NCI-H187 treated with DMSO at 0.1 percent for 48 hours (cell line): ENCODE measurements at places on chromosomes 16 and 17.

- no peak for DNase-seq
These were observed 896 bp upstream of the MYLK3 start for GRCh38 chr16:46748775-46749705.

DNA sequence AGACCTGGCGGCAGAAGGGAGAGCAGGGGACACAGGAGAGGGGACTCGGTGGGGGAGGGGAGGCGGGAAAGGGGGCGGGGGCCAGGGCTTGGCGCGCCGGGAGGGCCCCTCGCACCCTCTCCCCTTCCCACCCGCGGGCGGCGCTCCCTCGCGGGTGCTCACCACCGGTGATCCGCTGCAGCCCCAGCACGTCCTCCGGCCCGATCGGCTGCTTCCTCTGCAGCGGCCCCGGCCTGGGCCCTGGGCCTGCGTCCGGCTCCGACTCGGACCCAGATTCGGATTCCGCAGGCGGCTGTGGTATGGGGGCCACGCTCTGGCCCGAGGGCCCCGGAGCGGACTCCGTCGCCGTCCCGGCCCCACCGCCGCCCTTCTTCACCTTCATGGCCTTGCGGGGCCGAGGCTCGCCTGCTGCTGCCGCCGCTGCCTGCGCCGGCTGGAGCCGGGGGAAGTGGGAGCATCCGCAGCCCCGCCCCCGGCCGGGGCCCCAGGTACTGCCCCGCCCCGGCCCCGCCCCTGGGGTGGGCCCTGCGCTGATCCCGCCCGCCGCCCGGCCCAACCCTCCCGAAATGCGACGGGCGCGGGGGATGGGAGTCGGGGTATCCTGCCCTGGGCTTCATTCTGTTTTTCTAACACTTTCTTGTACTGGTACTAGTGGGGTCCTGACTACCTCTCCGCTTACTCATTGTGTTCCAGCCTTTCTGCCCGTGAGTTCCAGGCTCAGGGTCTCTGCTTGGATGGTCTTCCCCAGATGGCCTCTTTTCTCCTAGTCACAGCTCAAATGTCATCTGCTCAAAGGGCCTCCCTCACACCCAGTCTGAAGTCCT is at the start of gene UNC119:
UNC119 (minus strand) TSS at position 449 of the 824 bp plus-strand sequence; CDS start at position 382, 67 bp downstream.
- no peak for DNase-seq

- DNase-seq, result no peak
These were observed 3.0 kb downstream of the NUDT16L1 start for GRCh38 chr16:4696172-4696904.

GRCh38 chr17:28227316-28228108 is 91.5 kb upstream of the TMEM97 start:
- DNase-seq, result peak; percentile 43

- DNase-seq, result no peak
These were observed 47.5 kb upstream of the ZCCHC14 start for GRCh38 chr16:87540072-87540896.

- no peak for DNase-seq
These were observed 12.9 kb downstream of the TRPV2 start for GRCh38 chr17:16428098-16428882.

- no peak for DNase-seq
These were observed 112.8 kb downstream of the ZNF778 start for GRCh38 chr16:89330177-89330856.

DNA sequence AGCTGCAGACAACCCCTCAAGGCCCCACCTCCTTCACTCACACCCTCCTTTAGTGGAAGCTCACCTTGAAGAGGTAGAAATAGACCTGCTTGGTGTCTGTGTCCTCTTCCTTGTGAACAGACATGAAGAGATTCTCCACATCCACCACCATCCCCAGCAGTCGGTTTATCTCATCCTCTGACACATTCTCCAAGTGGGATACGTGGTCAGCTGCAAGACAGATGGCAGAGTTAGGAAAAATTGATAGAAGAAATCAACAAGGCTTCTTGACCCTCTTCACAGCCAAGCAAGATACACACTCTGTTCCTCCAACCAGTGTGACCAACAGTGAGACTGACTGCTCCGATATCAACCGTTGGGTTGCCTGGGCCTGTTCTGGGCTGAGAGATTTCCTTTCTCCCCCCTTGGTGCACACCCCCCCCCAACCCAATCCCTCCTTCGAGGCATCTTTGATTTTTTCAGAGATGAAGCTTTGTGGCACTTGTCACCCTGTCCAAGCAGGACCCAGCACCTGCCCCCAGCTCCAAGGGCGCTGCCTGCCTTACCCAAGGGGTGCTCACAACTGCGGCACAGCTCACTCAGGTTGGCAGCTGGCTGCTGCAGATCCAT is 902 bp downstream of the KAT2A start:
- DNase-seq, result no peak

GRCh38 chr16:53849585-53849984 is 145.6 kb downstream of the FTO start:
- DNase-seq, result no peak

GRCh38 chr17:68310152-68310551 is 18.9 kb downstream of the ARSG start:
- DNase-seq, result no peak

- DNase-seq, result peak; percentile 55
These were observed 165.1 kb upstream of the CDC42EP4 start for GRCh38 chr17:73476890-73477350.

- no peak for DNase-seq
These were observed 233.5 kb upstream of the RPL38 start for GRCh38 chr17:73969956-73970355.

- no peak for DNase-seq
These were observed 14.8 kb upstream of the C17orf113 start for GRCh38 chr17:42065201-42065600.

DNA sequence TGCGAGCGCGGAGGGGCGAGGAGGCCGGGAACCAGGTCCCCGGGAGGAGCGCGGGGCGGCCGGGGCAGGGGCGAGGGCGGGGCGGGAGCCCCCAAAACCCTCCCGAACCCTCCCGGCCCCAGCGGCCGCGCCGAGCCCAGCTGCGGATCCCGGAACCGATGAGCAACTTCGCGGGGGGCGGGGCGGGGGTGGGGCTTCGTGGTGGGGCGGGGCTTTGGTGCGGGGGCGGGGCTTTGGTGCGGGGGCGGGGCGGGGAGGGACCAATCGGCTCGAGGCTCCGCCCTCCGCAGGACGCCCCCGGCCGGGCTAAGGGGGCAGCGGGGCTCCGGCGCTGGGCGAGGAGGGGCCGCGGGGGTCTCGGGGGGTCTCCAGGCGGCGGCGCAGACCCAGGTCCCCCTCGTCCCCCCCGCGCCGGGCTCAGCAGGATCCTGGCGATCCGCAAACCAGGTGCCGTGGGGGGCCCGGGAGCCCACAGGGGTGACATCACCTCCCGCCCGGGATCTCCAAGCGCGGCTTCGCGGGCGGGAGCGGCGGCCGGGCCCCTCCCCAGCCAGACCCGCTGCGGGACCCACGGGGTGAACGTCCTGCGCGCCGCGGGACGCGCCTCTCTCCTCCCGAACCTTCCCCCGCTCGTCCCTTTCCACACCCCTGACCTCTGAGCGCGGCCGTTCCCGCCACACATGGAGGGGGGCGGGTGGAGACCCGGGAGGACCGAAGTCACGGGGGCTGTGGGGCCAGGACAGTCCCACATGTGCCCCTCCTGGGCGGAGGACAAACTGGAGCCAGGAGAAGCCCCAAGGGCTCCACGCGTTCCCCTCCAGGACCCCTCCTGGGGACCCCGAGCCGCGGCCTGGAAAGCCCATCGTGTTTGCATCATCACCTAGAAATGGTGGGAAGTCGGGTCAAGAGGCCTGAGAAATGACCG is at the start of gene ABR:
ABR (minus strand) TSS at position 164 of the 925 bp plus-strand sequence. CDS start 254 bp downstream, outside the sequence.
- no peak for DNase-seq

DNA sequence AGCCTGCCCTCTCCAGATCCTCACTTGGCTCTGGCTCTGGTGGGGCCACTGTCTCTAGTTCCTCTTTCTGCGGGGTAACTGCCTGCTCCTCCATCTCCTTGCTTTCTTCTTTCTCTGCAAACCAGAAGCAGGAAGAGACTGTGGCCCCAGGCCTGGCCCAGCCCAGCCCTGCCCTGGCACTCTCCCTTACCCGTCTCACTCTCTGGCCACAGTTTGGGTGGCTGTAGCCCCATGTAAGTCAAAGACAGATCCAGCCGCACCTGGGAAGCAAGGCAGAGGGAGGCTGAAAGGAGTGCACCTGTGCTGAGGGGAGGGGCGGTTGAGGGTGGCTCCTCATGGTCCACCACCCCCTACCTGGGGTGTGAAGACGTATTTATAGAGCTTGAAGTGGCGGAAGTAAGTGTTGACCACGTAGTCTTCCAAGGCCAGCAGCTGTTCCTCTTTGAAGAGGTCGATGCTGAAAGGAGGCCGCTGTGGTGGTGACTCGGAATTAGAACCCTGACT is 2.8 kb downstream of the CFAP119 start:
- no peak for DNase-seq

DNA sequence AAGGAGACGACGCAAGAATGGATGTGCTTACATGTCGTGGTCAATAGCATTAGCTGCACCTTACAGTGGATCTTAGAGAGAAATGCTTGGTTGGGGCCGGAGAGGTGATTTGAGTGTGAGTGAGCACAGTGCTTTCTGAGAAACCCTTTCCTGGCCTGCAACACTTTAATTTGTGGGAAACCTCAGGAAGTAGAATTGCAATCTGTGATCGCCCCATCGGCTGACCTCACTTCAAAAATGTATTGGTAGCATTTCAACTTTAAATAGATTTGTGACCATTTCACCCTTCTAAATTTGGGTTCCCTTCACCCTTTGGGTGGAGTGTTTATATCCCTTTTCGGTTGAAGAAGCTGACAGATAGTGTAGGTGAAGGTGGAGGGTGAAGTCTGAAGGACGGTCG is 13.2 kb downstream of the PRKCB start:
- DNase-seq, result no peak

GRCh38 chr16:1590366-1590765 is 21.5 kb downstream of the IFT140 start:
- no peak for DNase-seq

- DNase-seq, result no peak
These were observed 3.6 kb upstream of the LITAFD start for GRCh38 chr16:8878523-8878911.

DNA sequence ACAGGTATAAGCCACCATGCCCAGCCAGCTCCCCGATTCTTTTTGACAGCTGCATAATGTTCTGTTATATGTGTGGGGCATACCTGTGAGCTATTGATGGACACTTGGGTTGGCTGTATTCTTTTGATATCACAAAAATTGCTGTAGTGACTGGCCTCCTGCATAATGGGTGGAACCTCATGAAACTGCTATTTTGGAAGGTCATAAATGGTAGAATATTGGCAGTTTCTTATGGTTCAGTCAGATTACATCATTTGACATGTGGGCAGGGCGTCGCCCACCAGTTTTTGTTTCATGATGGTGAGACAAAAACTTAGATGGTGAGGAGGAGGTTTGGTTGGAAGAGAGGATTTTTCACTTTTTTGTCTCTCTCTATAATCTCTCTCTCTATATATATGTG is 26.7 kb upstream of the POLR3E start:
- no peak for DNase-seq

DNA sequence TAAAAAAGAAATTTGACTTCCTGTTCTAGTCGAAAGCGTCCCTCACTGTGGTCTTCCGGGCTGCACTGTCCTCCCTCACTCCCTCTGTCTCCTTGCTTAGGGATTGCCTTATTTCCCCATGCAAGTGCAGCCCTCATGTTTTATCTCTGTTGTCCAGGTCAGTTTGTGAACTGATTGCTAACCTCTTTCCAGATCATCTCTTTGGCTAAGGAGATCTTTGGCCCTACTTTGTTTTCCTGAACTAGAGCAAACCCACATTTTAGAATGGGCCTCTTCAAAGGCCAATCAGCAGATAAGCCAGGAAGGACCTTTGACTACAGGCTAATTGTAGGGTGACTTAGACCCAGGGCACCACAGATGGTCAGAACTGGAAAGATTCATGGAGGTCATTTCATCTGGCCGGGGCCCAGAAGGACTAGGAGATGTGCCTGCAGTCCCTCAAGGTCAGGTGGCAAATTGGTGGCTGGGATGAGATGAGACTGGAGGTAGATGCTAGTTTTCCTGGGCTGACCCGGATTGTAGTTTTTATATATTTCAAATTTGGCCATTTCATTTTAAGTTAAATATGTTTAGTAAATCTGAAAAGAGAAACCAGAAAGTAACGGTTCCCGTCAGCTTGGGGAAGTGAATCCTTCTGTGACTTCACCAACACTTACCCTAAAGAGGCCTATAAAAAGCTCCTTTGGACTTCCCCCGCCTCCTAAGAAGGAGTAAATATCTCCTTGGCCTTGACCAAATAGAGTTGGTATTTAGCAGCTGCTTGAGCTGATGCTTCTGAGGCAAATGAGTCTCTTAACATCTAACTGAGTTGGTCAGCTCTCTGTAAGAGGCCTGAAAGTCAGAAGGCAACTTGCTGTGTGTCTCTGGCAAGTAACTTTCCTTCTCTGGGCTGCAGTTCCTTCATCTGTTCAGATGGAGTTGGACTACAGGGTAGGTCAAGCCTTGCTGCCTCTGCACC is 6.2 kb upstream of the SLC25A19 start:
- no peak for DNase-seq

DNA sequence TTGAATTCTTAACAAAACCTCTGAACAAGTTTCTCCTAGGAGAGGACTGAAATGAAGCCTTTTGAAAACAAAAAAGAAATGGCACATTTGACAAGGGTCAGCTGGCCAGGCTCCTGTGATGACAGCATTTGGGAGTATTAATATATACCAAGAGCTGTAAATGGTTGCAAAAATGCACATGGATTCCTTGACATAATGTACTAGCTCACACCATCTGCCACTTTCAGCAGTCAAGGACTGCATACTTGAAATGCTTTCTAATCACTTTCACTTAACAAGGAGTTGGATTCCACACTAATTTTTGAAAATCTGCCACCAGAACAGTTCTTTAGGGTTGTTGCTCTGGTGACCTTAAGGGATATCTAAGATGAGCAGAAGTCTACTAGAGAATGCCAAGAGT is 236.7 kb upstream of the TOX3 start:
- no peak for DNase-seq

DNA sequence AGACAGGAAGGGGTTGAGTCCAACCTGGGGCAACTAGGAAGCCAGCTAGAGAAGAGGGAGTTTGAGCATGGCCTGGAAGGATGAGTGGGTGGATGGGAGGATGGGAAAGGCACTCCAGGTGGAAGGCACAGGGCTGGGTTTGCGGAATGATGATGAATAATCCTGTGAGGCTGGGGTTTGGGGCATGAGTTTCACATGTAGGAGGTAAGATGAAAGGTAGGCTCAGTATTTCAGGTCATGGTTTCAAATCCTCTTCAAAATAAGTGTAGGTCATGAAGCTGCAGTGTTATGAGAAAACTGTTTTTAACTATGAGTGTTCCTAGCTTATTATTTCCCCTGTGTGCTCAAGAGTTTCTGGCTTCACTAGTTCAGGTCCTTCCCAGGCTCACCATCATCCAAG is 130.3 kb downstream of the SKAP1 start:
- DNase-seq, result no peak

DNA sequence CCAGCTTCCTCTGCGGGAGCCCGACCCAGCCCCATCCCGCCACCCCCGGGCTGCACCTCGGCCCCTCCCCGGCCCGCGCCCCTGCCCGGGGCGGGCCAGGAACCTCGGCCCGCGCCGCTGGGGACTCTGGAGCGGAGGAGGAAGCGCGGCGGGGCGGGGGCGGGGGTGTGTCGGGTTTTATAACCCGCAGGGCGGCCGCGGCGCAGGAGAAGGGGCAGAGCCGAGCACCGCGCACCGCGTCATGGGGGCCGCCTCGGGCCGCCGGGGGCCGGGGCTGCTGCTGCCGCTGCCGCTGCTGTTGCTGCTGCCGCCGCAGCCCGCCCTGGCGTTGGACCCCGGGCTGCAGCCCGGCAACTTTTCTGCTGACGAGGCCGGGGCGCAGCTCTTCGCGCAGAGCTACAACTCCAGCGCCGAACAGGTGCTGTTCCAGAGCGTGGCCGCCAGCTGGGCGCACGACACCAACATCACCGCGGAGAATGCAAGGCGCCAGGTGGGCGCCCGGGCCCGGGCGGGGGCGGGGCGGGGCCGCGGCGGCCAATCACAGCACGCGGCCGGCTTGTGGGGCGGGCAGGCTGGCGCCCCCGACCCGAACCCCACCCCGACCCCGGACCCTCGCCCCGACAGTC is at the start of gene ACE:
ACE (plus strand) TSS at position 208 of the 626 bp plus-strand sequence; CDS start at position 242, 34 bp downstream.
- DNase-seq, result no peak
